ENCODE measurements at places on chromosomes 1 and 21.

GRCh38 chr1:90841473-90841872 is 124.4 kb upstream of the BARHL2 start:
- DNase-seq, result no peak

DNA sequence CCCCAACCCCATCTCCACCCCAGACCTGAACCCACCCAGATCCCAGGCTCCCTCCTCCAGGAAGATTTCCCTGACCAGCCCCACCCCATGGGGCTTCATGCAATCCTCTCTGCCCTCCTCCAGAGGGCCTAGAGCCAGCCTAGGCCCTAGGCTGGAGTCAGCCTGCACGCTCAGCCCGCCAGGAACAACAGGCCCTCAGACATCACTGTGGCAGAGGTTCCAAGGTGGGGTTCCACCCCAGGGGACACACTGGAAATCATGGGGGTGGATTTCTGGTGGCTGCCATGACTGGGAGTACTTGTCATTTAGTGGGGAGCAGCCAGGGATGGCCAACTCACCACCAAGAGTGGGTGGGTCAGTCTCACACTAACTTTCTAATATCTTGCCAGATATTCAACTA is 122.0 kb downstream of the GLIS1 start:
- DNase-seq, result no peak

GRCh38 chr1:198176179-198176578 is 19.4 kb downstream of the NEK7 start:
- no peak for DNase-seq

DNA sequence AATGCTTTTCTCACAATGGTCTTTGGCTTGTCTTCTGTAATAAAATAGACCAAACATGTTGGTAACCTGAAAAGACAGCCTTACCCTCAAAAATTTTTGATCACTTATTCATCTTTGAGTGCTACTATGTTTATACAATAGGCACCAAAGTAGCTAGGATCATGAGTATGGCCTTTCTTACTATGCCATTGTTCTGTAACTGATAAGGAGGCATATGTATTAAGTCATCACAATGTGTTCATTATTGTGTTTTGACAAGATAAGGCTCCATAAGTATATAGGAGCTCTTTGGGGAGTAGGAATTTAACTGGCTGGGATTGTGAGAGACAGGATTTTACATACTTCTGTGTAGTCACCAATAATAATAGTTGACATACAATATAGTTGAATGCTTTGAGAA is 675 bp downstream of the TMCO2 start:
- no peak for DNase-seq

- DNase-seq, result no peak
Measured at GRCh38 chr1:41976671-41977070, 57.9 kb upstream of the HIVEP3 start.

- no peak for DNase-seq
Measured at GRCh38 chr1:35894183-35894582, 11.2 kb downstream of the AGO1 start.

- DNase-seq, result no peak
Measured at GRCh38 chr21:42343101-42343500, 7.7 kb downstream of the TFF2 start.

DNA sequence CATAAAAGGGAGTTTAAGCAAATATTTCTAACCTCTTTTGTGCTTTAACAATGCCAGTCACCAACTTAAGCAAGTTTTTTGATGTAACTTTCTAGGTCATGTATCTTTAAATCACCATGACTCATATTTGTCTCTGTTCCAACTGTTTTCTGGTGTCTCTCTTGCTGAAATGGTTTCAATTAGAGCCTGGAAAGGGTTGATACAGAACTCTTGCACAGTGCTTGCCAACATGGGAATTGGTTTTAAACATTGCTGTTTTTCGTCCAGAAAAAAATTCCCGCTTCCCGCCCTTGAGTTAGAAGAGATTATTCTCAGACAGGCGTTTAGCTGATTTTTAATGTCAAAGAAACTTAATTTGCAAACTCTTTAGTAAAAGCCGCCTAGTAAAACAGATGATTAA is 46.4 kb upstream of the SLC22A15 start:
- no peak for DNase-seq

GRCh38 chr1:225754940-225755641 is 22.5 kb upstream of the SRP9 start:
- DNase-seq, result no peak

DNA sequence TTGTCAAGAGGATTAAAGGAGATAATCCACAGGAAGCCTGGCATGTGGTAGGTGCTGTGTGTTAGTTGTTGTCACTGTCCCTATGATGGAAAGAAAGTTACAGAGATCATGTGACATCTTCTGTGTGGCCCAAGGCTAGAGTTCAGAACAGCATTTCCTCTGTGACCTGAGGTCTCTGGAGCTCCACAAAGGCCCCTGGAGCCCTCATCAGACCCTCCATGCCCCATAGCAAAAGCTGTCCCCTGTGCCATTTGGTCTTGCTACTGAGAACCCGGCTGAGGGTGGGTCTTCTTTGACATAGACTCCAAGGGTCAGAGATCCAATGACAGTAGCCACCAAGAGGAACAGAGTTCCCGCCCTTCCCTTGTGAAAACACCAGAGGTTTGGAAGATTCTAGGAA is 8.1 kb downstream of the CELA2B start:
- DNase-seq, result no peak

DNA sequence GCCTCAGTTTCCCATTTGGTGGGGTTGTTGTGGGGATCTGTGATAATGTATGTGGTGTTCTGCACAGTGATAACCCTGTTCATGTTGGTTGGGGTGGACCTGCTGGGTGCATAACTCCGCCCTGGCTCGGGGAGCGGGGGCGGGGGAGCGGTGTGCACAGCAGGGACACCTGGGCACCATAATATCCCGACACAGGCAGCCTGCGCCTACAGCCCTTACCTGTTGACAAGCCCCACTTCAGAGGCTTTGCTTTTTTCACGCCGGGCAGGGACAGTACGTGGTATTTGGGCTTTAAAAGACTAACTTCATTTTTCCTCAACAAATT is 48.0 kb upstream of the ACOT11 start:
- no peak for DNase-seq
